Kidney glomerular epithelial cell (primary cell): ENCODE measurements at places on chromosomes 2 and 18.

- no peak for DNase-seq
These were observed 103.1 kb downstream of the ATAD2B start for GRCh38 chr2:23823863-23824262.

GRCh38 chr2:120625865-120626560 is 109.7 kb upstream of the GLI2 start:
- DNase-seq, result peak; percentile 88

- DNase-seq, result no peak
These were observed 22.0 kb downstream of the MXD1 start for GRCh38 chr2:69936906-69937305.

GRCh38 chr2:54482715-54483114 is 26.6 kb downstream of the SPTBN1 start:
- no peak for DNase-seq

DNA sequence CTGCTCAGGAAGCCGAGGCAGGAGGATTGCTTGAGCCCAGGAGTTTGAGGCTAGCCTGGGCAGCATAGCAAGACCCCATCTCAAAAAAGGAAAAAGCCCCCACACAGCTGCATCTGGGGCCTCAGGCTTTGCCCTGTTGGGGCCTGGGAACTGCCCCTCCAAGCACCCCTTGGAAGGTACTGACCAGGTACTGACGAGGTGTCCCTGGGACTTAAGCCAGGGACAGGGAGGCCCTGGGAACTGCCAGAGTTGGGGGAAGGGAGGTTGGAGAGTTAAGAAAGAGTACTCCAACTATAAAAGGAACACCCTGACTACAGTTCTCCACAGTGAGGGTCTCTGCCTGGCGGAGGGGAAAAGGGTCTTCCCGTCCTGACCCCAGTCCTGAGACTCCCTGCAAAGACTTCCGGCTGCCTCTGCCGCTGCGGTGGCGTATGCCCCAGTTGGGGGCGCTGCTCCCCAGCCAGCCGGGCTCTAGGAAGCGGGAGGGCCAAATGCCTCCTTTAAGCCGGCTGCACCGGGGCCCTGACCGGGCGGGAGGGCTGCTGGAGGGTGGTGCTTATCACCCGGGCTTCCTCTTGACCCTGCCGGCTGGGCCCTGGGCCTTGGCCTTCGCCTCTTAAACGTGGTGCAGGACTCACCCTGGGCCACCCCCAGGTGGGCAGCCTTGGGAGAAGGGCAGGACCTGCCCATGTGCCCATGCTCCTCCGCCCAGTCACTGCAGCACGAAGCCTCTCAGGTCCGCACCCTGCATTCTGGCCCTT is 12.8 kb downstream of the SLC30A3 start:
- no peak for DNase-seq

- peak; percentile 30 for DNase-seq
These were observed at the start of gene IGFBP2 for GRCh38 chr2:216632952-216633615. IGFBP2 (plus strand) TSS chr2:216633420; CDS start chr2:216633524, 104 bp downstream.

- DNase-seq, result no peak
These were observed 72.3 kb upstream of the PSME4 start for GRCh38 chr2:54042897-54043620.

- peak; percentile 32 for DNase-seq
These were observed 100.9 kb downstream of the DPP10 start for GRCh38 chr2:114543236-114543766.

DNA sequence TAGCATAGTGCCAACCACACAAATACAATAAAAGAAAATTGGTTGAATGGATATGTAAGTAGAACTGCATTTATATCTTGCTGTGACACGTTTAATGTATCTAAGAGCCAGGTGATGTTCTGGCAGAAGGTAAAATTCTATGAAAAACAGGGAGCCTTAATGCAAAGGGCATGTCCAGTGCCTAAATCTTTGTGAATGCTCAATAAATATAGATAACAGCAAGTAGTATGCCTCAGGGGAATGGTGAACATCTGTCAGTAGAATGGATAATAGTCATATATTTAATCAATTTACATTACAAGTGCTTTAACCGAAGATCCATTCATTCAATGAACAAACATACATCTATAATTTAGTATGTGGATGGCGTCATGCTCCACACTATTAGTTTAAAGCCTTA is 43.7 kb upstream of the NYAP2 start:
- no peak for DNase-seq

- no peak for DNase-seq
These were observed 48.8 kb upstream of the PLB1 start for GRCh38 chr2:28447086-28447485.

GRCh38 chr2:143399631-143400069 is 270.4 kb downstream of the ARHGAP15 start:
- no peak for DNase-seq

DNA sequence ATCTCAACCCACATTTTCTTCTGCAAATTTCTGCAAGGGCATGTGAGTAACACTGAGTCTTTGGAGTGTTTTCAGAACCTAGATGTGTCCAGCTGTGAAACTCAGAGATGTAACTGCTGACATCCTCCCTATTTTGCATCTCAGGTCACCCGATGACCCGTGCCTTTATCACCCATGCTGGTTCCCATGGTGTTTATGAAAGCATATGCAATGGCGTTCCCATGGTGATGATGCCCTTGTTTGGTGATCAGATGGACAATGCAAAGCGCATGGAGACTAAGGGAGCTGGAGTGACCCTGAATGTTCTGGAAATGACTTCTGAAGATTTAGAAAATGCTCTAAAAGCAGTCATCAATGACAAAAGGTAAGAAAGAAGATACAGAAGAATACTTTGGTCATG is 8.0 kb downstream of the UGT1A1 start:
- DNase-seq, result no peak

DNA sequence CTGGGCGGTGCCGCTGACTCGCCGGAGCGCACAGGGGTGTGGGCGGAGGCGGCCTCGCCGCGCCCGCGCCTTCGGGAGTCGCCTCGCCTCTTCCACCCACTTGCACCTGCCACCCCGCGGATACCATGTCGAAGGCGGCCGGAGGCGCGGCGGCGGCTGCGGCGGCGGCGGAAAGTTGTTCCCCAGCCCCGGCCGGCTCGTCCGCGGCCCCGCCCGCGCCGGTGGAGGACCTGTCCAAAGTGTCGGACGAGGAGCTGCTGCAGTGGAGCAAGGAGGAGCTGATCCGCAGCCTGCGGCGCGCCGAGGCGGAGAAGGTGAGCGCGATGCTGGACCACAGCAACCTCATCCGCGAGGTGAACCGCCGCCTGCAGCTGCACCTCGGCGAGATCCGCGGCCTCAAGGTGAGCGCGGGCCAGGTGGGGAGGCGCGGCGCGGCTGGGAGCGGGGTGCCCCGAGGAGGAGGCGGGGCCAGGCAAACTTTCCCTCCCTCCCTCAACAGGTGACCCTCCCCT is 766 bp downstream of the CCDC85A start:
- DNase-seq, result no peak

DNA sequence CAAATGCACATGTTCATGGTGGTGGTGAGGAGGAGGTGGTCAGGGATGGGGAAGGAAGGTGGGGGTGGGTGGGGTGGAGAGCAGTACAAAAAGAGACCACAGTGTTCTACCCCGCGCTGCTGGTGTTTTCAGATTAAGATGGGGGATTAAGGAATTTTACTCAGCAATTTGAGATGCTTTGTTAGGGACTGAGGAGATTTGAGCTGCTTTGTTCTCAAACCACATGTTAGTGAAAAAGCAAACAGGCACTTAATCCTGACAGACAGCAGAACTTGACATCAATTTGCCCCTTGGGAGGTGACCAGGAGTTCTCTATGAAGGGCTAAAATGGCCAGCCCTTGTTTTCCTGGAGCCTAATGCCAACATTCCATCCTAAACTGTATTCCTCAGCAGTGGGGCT is 244.5 kb downstream of the MEIS1 start:
- no peak for DNase-seq

- no peak for DNase-seq
These were observed 13.2 kb upstream of the MARCHF4 start for GRCh38 chr2:216385478-216385877.

DNA sequence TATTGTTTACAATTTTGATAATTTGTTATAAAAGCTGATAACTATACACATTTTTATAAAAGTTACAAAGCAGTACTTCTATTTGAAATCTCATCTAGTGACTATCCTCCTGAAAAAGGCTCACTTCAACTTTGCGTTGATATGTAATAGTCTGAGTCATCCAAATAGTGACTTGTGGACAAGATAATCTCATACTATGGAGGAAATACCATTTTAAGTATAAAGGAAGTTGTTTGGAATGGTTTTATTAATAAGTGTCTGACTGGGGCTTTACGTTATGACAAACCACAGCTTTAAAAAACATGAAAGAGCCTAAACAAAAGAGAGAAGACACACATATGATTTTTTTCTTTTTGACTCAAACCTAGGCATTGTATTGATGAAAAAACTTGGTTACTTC is 272.3 kb upstream of the COL3A1 start:
- DNase-seq, result no peak

DNA sequence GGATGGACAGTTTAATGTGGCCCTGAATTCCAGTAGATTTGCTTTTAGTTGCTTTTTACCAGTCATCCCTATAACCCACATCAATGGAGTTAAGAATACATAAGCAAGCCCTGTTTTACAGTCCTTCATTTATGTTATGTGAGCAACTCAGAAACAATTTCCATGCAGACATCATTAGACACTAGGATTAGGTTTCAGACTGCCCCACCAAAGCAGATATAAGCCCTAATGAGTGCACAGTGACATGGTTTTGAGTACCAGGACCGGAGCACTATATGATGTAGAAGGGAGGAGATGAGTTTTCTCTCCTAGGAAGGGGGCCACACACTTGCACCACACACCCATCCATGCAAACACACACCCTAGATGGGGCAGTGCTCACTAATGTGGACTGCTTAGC is 15.5 kb downstream of the KCNS3 start:
- no peak for DNase-seq

DNA sequence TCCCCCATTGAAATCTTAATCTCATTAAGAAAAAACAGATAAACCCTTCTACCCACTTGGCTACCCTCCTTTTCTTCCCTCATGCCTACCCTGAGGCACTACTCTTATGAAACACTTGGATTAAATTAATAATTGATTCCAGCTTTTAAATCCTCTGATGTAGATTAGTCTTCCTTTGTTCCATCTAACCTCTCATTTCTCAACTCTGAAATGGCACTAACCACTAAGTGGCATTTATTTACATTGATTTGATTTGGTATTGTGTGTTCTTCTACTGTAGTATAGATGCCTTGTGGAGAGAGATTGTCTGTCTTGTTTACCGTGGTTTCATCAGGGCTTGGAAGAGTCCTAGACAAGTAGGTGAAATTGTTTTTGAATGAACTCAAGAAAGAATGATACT is 26.7 kb downstream of the ITGA4 start:
- DNase-seq, result no peak

GRCh38 chr2:148046802-148047201 is 25.9 kb downstream of the MBD5 start:
- no peak for DNase-seq

- no peak for DNase-seq
These were observed 320.5 kb upstream of the ZNF521 start for GRCh38 chr18:25672490-25672889.

DNA sequence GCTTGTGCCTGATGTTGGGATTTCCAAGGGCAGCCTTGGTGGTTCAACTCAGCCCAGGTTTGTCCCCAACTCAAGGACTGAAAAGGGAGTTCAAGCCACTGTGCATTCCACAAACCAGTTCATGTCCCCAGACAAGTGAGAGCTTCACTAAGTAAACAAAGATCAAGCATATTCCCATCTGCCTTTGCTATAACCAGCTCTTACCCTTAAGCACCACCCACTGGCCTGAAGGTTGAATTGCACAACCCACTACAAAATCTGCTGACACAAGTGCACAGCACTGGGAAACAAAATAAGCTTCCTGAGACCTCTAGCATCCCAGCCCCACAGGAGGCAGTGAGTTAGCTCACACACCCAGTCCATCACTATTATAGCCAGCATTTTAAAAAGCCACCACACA is 516.7 kb downstream of the NR4A2 start:
- no peak for DNase-seq

DNA sequence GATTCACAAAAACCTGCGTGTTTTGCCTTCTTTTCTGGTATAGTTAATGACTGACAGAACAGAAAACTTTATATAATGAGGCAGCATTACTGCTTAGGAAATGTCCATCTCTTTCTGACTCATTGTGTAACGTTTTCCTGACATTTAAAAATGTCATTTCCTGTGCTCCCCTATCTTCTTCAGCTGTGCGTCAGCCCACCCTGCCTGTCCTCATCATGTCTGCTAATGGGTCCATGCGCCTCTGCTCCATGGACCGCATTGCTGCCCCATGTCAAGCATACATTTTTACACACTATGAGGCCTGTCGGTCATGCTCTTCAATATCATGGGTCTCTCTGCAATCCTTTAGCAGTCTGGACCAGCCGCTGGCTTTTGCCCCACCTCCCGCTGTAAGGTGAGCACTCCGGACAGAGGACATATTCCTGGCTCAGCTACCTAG is 234.3 kb downstream of the CDCA7 start:
- peak; percentile 57 for DNase-seq

- DNase-seq, result no peak
These were observed 182.3 kb downstream of the FAM210A start for GRCh38 chr18:13543811-13544732.

- no peak for DNase-seq
These were observed 92.9 kb downstream of the DTNA start for GRCh38 chr18:34802959-34803358.

DNA sequence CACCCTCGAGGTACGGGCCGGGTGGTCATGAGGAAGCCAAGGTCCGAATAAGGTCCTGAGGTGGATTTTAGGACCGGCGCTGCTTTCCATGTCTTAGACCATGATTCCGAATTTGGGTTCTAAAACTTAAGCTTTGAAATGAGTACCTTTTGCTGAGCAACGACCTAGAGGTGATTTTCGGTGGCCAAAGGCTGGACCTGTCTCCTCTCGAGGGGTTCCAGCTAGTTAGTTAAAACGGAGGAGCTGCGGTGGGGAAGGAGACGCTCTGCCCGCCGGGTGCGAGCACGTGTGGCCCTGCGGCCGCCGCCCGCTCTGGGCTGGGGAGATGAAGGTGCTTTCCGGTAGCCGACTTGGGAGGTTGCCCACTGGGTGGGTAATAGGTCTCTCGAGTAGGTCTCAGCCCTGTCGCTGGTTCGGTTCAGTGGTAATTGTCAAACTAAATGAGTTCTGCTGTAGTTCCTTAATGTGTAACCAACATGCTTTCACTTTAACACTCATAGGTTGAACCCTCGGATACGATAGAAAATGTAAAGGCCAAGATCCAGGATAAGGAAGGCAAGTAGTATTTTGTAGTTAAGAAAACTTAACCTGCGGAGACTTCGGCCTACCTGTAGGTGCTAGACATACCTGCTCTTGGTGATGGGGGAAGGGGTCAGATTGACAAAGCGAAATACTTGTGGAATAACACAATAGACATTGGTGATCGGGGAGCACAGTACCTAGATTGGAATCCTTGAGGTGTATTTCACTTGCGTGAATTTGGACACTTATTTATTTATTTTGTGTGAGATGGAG is 572 bp downstream of the RPS27A start:
- DNase-seq, result no peak

- peak; percentile 71 for DNase-seq
These were observed 18.2 kb downstream of the RPL37A start for GRCh38 chr2:216516730-216517350.

- no peak for DNase-seq
These were observed 44.2 kb downstream of the TGIF1 start for GRCh38 chr18:3494245-3494526.
